Neural crest cell (in vitro differentiated cells): ENCODE measurements at places on chromosomes 1 and 21. TPM values are rescaled to one million over a fixed set of nuclear protein-coding genes. Genes with fewer than 3 reads are reported as not detected.

The SELE gene
- not detected in 2 replicates for total RNA-seq

The FCMR gene
- total RNA-seq, result not detected in 2 replicates

The INSRR gene
- total RNA-seq, result 0.07 TPM in 1 of 2 replicates, not detected in the other

The TGFB2 gene
- 11.4 and 14.0 TPM in 2 replicates for total RNA-seq

The PYHIN1 gene
- not detected in 2 replicates for total RNA-seq

GRCh38 chr21:33265664-33266049 is 510 bp upstream of the IL10RB start:
- no peak for DNase-seq

DNA sequence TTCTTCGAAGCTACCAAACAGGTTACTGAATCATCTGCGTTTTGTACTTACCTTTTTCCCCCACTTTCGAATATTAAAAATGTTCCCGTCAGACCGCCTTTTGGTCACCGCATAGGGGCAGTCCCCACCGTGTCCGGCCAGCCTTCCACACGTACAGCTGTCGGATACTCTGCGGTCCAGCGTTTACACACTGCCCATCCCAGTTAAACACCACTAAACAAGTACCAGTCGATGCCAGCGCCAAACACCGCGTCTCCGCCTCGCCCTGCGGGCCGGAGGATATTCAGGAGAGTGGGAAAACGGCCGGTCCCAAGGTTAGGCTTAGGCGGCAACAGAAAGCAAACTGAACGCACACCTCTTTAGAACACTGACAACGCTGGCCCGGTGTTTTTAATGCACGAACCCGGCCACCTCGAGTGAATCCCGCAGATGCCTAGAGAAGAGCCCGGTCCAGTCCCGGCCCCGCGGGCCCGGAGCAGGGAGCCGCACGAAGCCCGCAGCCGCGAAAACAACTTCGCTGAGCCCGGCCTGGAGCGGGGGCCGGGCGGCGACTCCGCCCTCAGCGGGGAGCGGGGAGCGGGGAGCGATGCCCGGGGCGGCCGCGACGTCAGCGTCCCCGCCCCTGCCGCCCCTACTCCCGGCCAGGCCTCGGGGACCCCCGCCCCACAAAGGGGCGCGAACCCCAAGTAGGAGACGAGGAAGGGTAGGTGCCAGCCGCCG is 730 bp upstream of the PHF13 start:
- peak; percentile 37 for DNase-seq

DNA sequence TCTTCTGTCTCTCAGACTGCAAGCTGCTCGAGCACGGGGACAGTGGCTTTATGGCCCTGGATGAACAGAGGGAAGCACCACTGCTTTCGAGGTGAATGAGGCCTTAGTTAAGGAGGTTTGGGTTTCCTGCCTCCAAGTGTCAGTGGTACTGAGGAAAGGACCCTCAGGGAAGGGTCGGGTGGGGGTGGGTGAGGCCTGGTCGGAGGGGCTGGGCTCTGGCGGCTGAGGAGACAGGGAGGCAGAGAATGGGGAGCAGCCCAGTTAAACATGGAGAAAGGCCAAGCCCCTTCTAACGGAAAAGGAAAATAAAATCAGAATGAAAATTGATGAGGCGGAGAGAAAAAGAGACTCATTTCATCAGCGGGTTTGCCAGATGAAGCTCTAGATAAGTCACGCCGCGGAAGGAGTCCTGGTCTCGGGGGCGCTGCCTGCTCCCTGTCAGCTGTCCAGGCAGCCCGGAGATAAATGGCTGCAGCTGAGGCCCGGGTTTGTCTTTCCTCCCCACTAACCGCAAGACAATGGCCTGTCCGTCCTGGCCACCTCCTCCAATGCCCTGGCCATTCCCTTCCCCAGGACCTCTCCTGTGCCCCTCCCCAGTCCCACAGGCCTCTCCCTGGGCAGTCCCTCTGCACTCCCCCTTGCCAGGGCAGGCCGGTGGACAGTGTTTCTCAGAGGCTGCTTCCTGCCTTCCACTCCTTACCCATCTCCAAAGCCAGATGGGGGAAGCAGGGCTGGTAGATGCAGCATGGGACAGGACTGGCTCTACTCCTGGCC is 55.2 kb downstream of the LRRN2 start:
- no peak for DNase-seq
